ENCODE measurements at places on chromosomes 6 and 20.

DNA sequence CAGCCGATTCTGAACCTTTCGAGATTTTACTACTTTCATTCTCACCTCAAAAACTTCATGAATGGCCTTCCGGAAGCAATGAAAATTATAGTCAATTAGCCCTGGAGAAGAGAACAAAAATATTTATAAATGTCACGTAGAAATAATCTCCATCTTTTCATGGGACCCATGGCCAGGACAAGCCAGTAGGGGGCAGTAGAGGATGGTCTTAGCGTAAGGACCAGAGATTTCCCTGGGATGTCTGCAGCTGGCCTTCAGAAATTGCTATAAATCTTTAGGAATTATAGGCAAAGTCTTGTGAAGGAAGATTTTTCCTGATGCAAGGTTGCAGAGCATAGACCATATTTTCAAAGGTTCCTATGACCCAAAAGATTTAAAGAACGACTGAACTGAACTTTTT, 15.6 kb upstream of the UBE2J1 start:
- peak; percentile 34 for DNase-seq

DNA sequence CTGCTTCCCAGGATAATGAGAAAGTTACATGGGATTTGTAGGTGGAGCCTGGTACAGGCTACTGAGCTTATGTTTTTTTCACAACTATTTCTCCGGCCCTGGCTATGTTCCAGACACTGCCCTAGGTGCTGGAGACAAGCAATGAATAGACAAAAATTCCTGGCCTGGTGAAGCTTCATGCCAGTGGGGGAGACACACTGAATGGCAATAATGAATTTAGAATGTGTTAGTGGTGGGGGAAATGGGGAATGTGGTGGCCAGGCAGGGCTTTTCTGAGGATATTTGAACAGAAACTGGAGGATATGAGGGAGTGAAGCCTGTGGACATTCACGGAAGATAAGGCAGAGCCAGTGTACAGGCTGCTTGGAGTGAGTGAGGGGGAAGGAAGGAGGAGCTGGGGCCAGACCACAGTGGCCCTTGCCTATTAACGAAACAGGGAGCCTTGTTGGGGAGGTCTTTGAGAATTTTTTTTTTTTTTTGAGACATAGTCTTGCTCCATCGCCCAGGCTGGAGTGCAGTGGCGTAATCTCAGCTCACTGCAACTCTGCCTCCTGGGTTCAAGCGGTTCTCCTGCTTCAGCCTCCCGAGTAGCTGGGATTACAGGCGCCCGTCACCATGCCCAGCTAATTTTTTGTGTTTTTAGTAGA, 6.6 kb downstream of the FOXS1 start:
- DNase-seq = no peak

GRCh38 chr6:128327890-128328289, 192.5 kb downstream of the PTPRK start:
- peak; percentile 12 for DNase-seq

DNA sequence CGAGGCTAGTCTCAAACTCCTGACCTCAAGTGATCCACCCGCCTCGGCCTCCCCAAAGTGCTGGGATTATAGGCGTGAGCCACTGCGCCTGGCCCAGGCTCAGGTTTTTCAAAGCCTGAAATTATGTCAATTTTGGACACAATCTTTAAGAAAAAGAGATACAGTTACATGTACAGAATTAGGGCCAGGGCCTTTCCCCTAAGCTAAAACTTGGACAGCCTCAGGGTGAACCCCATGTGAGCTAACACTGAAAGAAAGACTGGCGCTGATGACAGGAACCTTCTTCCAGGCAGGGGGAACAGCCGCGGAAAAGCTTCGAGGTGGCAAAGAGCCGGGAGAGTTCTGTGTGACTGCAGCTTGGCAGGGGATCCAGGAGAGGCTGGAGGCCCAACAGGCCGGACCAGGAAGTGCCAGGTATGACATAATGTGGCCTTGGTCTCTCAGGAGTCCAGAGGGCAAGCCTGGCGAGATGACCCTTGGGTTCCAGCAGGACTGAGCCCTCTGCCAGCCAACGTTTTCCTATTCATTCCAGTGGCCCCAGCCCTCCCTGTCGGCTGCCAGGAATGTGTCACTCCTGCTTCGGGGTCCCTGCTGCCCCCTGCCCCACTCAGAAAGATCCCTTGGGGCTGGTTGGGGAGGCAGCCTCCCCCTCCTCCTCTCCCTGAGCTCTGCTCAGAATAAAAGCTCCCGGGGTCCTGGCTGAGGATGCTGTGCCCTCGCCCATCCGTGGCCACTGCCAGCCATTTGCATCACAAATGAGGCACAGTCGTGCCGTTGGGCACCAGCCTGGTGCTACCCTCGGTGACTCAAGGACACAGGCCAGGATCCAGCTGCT, 37.3 kb downstream of the RBM38 start:
- no peak for DNase-seq

DNA sequence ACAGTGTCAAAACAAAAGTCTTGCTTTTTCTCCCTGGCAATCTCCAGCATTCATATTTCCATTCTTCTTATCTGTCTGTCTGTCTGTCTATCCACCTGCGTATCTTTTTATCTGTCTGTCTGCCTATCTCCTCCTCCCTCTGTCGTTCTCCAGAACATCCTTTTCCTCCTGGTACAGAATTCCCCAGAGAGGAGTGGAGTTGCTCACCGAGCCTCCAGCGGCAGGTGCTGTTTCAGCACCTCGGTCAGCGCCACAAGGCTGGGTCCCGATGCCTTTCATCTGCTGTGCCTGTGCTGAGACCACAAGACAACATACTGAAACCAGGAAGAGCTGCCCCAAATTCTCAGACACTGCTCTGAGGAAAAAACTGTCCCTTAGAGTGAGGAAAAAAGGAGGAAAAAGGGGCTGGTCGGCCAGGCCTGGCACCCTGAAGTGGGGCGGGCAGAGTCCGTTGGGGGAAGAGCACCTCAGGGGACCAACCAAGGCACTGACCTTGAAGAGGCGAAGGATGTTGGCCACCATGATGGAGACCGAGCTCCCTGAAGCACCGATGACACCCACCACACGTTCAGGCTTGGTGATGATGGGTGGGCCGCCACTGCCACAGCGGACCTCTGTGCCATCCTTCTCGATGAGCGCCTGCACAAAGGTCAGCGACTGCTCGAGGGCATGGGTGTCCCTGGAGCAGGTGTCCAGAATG, 13.3 kb downstream of the GRM4 start:
- peak; percentile 10 for DNase-seq

GRCh38 chr20:49186535-49187329, 1.4 kb downstream of the STAU1 start:
- DNase-seq = peak; percentile 48

- DNase-seq = no peak
Measured at GRCh38 chr6:51678905-51679620, 408.4 kb downstream of the PKHD1 start.

DNA sequence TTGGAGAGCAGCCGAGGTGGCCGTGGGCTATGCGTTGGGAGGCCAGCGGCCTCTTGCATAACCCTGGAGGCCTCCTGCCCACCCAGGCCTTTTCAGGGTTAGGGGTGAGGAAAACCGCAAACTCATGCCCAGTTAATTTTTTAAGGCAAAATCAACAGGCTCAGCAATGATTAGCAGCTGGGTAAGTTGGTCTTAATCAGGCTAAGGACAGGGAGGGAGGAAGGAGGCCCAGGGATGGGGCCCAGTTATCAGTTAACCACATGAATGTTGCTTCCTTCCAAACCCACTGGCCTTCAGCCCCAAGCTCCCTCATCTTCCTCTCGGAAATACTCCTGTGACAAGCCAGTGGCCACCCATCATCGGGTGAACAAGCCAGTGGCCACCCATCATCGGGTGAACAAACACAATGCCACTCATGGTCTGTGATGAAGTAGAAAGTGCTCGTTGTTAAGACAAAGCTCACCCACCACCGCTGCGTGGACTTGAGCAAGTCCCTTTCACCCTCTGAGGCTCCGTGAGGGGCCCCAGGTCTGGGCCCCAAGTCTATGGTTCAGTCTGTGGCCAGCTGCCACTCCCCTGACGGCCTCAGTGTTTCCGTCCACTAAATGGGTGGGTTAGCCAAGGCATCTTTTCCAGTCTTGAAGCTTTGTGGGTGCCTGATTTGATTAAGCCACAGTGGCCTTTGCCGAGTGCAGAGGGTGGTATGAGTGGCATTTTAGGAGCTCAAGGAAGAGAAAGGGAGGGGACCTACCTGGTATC, 39.4 kb downstream of the HNF4A start:
- no peak for DNase-seq

DNA sequence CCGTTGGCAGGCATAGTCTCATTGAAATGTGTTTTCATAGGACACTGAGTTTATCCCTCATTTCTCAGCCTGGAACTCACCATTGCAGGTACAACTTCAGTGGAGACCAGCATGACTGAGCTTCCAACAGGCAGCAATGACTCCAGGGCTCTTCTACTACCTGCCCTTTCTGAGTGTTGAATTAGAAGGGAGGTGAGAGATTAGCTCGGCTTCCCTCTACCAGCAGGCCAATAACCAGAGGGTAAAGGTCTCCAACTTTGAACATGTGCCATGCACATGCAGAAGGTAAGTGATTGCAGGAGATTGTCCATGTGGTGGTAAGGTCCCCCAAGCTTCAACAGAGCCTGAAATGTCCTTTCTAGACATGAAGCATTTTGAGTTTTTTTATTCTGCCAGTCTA, 233.8 kb upstream of the SUPT3H start:
- no peak for DNase-seq

GRCh38 chr6:33936886-33937285, 133.1 kb upstream of the MLN start:
- DNase-seq = no peak

GRCh38 chr20:49052334-49052733, 6.2 kb downstream of the CSE1L start:
- peak; percentile 17 for DNase-seq

GRCh38 chr6:37575221-37575620, 75.5 kb upstream of the CCDC167 start:
- no peak for DNase-seq

DNA sequence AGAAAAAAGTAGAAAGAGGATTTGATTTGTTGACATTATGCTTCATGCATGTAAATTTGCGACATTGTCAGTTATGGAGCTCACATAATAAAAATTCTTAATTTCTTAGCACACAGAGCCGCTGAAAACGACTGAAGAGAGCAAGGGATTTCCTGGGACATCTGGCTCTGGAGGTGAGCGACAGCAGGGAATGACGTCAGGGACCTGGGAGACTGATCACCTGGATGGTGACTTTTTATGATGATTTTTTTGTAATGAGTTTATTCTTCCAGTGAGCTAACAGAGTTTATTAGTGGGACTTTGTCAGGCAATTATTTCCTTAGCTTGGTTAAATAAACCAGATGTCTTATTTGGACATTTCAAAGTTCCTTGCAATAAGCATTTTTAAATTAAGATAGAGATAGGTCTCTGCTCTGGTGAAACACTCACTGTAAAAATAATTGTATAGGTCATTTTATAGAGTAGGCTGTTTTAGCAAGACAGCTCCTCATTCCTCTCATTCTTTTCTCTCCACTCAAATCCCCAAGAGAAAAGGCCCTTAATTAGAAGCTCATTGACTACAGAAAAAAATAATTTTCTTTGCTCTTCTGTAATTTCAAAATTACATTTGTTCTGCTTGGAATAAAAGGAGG, 19.4 kb downstream of the TMEM200A start:
- DNase-seq = peak; percentile 83

DNA sequence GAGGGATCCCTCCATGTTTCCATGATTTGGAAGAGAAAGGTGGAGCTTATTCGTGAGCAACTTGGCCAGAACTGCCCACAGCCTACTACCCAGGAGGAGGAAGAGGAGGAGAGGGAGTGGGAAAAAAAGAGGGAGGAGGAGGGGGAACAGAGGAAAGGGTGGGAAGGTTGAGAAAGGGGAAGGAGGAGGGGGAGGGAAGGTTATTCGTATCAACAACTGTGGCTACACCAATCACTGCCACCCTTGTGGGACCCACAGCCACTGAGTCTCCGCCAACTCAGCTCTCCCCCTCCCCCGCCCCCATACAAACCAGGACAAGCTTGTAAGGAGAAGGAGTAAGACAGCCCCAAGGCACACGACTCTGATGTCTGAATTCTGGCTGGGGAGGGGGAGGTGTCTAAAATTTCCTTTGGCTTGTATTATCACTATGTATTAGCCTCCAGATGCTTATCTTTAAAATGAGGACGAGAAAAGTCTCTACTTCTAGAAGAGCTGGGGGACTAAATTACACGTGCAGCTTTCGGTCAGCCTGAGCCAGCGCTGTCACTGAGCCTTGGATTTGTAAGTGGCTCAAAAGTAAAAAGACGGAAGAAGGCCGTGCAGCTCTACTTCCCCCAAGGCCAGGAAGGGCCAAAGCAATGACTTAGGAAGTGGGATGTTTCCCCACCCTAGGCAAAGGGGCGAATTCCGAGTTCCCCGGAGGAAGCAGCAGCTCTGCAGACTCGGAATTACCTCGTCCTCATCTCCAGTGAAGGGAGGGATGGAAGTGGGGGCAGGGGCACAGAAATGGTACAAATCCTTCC, 1.0 kb downstream of the FKBP1A start:
- no peak for DNase-seq

DNA sequence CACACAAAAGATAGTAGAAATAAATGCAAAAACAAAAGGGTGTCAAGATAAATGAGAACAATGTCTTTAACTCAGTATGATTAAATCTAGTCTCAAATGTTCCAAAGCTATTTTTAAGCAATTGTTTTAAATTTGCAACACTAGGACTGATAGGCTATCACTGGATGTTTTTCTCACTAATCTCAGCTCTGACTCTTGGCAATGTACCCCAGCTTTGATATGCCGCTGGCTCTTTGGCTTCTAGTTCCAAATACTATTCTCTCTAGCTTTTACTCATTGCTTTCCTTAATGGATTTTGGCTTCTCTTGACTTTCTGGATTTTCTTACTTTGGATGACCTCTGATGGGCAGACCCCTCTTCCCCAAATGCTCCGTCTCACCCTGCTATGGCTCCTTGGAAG, 116.0 kb upstream of the SLC35B3 start:
- no peak for DNase-seq

DNA sequence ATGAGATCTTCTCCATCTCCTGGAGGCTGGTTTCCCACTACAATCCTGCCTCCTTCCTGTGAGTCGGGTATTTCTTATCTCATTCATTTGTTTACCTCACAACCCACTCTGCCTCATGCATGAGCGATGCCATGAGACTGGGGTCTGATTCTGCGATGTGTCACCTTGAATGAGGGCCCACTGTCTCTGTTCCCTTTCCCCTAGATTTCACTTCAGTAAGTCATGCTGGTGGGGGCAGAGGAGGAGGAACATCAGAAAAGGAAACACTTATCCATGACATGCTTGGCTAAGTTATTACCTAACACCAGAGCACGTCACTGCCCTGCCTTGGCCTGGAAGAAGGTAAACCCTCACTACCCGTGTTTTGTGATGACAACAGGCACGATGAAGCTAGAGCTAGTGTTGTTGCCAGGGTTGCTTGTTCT, 337.4 kb upstream of the PRDM1 start:
- peak; percentile 57 for DNase-seq

GRCh38 chr6:75280131-75280855, 4.3 kb downstream of the TMEM30A start:
- DNase-seq = peak; percentile 58

- no peak for DNase-seq
Measured at GRCh38 chr20:53303413-53303760, 290.3 kb downstream of the ZNF217 start.

GRCh38 chr20:50745634-50746137, 14.3 kb downstream of the PARD6B start:
- no peak for DNase-seq

GRCh38 chr6:110332281-110332680, 25.9 kb downstream of the METTL24 start:
- DNase-seq = no peak

GRCh38 chr20:8057871-8058270, 38.3 kb upstream of the TMX4 start:
- no peak for DNase-seq

- DNase-seq = no peak
Measured at GRCh38 chr6:81714684-81715083, 37.8 kb downstream of the TENT5A start.
